ENCODE measurements at places on chromosomes 1 and 21.
A peak's percentile ranks its signal among the peaks of the same experiment; 100 is the strongest.

- peak; percentile 98 for DNase-seq
Measured at GRCh38 chr1:156616463-156616862, 2.8 kb upstream of the HAPLN2 start.

- peak; percentile 21 for DNase-seq
Measured at GRCh38 chr1:161307230-161307768, 2.5 kb downstream of the MPZ start.

DNA sequence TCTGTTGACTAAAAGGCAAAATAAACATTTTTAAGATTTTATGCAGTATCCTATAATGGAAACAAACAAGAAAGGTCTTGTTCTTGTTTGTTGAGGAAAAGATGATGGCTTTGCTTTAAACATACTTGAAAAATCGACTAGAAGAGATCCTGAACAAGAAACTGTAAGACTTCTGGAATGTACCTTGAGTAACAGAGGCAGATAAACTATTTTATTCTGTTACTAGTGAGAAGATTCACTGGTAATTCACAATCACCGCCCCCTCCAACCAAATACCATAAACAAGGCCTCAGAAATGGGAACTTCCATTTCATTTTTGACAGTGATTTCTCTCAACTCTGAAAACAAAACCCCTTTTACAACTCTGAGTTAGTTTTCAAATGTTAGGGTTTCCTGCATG lies 18.1 kb downstream of the TSEN15 start:
- DNase-seq = peak; percentile 64

DNA sequence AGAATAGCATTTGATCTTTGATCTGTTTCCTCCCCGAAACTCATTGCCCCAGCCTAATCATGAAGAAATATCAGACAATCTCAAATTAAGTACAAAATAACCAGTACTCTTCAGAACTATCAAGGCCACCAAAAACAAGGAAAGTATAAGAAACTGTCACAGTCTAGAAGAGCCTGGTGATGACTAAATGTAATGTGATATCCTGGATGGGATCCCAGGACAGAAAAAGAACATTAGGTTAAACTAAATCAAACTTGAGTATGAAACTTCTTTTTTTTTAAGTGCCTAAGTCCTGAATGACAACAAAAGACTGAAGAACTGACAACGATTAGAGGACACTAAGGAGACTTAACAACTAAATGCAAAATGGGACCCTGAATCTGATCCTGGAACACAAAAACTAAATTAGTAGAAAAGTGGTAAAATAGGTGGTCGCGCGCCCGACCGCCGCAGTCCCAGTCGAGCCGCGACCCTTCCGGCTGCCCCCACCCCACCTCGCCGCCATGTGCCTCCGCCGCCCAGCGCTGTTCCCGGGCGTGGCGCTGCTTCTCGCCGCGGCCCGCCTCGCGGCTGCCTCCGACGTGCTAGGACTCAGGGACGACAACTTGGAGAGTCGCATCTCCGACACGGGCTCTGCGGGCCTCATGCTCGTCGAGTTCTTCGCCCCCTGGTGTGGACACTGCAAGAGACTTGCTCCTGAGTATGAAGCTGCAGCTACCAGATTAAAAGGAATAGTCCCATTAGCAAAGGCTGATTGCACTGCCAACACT lies 5.5 kb upstream of the PRKAB2 start:
- no peak for DNase-seq

DNA sequence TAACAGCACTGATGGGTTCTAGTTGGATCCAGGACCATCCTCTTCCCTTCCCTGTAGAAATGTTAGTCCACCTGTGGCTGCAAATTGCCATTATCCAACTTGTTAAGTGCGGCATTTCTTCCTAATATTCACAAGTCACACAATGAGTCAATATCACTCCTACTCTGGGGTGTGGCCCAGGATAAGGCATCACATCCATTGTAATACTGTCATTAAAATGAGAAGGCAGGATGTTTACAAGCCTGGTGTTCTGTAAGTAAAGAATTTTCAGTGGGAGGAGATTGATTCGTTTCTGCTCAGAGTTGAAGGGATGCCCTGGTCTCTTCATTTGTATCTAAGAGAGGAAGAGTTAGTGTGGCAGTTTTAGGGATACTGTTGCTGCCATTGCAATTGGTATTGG lies 18.1 kb upstream of the ARHGAP29 start:
- DNase-seq = no peak

GRCh38 chr1:54547601-54548388 lies at the start of gene ACOT11:
TSS of gene ACOT11 (plus strand) at chr1:54548228. CDS start at chr1:54548310, 82 bp downstream.
- peak; percentile 85 for DNase-seq

- peak; percentile 76 for DNase-seq
Measured at GRCh38 chr21:45410151-45410864, 5.3 kb downstream of the COL18A1 start.

DNA sequence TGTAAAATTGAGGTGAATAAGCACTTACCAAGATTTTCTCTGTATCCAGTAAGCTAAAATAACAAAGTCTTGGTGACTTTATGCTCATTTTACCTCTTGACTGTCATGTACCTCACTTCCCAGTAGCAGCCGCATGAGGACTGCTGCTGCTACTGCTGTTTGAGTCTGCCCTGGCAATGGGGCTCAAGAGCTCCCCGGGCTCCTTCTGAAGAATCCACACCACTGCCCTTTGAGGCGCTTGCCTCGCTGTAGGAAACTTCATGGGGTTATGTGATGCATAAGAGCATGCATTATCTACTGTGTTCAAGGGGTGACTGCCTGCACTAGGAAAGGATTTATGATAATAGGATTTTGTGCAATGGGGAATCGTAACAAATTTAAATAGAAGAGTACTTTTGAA lies 113.5 kb downstream of the NTNG1 start:
- DNase-seq = no peak

DNA sequence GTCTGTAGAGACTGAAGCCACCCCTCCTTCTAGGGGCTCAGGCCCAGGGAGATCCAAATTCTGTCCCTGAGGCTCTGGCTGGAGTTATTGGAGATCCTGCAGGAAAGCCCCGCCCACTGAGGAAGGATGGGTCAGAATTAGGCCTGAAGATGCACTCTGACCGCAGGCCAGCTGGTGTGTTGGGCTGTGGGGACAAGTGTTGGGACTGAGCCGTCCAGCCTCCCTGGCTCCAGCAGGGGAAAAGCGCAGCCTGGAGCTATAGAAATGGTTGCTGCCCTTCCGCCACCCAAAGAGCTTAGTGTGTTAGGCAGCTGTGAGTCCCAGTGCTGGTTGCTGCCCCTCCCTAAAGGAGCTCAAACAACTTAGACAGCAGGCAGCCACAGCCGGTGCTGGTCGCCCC lies 33.0 kb upstream of the PRRX1 start:
- DNase-seq = no peak

DNA sequence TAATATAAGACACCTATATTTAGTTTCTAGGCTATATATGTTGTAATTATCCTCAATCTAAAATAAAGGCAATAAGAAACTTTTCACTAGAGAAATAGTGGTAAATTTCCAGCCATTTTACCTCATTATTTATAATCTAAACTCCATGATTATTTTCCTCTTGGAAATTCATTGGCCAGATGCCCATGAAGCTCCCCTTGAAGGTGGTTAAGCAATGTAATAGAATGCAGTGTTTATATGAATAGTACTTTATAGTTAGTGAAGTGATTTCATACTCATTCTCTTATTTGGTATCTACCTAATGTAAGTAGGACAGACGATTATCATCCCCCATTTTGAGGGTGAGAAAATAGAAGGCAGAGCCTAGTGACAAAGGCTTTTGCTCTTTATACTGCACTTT lies 26.5 kb downstream of the NFYC start:
- peak; percentile 47 for DNase-seq

DNA sequence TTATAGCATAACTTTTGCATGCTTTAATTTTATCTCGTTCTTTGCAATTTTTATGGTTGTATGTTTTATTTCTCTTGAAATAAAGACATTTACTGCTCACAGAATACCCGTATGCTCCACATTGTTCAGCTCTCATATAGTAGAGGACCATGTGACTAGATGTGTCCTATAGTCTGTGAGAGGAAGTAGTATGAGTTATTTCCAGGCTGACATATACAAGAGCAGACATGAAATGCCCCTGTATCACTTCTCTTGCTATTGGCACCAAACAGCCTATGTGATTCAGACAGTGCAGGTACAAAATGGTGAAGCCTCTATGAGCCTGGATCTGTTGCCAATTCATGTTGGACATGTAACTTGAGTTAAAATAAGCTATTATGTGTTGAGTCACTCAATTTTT lies 5.8 kb upstream of the FCRL5 start:
- no peak for DNase-seq

DNA sequence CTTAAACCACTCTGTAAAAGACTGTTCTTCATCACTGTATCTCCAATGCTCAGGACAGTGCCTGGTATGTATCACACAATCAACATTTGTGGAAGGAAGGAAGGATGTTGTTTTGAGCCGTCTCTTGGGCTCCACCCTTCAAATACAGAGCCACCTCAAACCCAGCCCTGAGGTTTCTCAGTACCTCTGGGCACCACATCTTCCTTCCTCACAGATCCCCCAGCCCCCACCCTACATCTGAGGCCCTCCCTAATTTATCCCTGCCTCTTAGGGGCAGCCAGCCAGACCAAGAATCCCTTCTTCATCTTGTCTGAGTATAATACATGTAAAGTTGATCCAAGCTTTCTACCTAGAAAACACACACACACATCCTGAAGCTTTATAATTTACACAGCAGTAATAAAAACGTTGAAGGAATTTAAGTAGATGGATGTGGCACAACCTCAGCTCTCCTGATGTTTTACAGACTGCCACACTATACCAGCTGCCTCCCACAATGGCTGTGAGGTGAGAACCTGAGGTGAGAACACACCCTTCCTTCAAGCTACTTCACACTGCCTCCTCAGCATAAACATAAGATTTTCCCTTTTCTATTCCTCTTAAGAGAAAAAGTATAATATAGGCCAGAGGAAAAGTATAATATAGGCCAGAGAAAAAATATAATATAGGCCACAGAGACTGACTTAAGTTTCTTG lies 48.5 kb downstream of the CDC7 start:
- DNase-seq = no peak

DNA sequence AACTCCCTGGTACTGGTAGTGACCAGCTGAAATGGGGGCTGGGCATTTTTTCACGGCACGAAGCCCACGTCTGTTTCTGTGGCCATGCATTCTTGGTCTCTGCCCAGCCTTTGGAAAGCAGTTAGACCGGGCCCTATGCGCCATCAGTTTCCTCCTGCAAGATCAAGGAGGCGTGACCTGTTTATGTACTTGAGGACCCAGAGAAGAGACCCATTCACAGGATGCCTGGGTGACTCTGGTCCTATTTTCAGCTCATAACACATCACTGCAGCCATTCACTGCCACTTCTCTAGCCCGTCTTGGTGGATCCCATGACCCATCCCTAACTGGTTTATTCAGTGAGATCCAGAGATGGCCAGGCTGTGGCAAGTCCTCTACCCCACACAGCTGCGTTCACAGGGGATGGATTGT lies 70.4 kb downstream of the SPSB1 start:
- DNase-seq = no peak

GRCh38 chr1:53826367-53826766 lies 11.7 kb downstream of the NDC1 start:
- peak; percentile 15 for DNase-seq

DNA sequence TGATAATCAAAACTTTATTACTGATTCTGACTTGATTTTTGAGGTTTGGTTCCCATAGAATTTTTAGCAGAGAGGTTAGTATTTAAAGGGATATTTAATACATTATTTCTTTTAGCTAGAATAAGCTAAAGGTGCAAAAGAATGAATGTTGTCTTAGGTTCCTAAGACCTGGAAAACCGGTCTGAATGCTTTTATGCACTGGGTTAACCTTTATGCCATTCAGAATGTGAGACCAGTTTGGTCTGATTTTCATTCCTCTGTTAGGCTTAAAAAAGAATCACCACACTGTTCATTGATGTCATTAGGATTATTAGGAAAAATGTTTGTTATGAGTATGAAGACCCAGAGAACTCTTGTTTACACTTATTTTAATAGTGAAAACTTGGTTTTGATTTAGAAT lies 30.1 kb downstream of the RAP1A start:
- no peak for DNase-seq

DNA sequence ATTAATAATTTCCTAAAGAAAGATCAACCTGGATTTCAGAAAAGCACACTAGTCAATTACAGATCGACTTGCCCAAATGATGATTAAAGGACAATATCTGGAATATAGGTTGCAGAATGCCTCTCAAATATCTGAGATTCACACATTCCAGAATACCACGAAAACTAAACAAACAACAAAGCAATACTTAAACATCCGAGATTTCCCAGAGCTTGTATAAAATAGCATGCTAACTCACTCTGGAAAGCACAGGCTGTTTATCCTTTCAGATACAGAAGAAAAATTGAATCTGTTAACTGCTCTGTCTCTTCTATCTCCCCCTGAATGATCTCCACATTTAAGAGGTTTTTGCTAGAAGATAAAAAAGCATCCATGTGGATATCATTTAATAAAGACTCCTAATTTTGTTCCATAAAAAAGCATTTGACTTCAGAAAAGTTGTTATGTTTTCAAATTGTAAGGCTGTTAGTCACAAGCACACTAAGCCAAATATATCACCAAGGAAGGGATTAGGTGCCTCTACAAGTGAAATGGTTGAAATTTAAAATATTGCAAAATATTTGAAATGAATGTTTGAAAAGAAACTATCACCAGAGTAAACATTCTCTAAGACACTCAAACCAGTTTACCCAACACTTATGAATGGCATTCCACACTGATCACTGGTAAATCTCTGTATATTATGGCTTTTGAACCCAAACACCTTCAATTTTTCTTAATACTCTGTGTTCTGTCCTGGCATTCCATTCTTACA lies 865.1 kb upstream of the ADAMTS5 start:
- DNase-seq = peak; percentile 92

DNA sequence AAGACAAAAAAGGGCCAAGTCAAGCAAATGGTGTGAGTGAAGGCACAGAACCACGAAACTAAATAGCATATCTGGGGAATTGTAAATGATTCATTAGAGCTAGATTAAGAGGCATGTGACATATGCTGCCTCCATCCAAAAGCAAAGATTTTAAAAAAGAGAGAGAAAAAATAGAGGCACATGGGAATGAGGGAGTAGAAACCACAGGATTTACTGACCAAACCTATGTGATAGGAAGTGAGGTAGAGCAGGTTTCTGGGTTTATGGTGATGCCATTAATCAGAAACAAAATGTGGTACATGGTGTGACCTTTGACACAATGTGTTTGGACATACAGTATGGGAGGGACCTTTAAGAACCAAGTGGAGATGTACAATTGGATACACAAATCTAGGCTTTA lies 13.6 kb downstream of the C1orf52 start:
- peak; percentile 86 for DNase-seq

- peak; percentile 41 for DNase-seq
Measured at GRCh38 chr1:30782361-30783255, 25.0 kb upstream of the LAPTM5 start.

All from amniotic epithelial cell (primary cell).